CD4-positive, alpha-beta T cell treated with Interleukin-15 for 1 hour (primary cell): ENCODE measurements at places on chromosomes 3 and 15.

DNA sequence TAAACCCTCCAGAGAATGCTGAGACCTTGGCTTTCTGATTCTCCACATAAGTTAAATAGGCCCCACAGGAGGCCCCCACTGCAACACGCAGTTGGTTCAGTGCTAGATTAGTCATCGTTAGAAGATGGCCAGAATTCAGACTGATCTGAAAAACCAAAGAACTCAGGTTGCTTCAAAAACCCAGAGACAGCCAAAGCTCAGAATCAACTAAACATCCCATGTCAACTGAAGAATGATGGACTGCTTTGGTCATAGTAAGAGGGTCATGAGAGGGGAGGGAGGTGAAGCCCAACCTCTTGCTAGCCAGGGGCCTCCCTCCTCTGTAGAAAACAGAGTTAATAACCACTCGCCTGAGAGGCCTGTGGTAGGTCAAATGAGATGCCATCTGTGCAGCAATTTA, 93.1 kb downstream of the AKAP13 start:
- no peak for DNase-seq

DNA sequence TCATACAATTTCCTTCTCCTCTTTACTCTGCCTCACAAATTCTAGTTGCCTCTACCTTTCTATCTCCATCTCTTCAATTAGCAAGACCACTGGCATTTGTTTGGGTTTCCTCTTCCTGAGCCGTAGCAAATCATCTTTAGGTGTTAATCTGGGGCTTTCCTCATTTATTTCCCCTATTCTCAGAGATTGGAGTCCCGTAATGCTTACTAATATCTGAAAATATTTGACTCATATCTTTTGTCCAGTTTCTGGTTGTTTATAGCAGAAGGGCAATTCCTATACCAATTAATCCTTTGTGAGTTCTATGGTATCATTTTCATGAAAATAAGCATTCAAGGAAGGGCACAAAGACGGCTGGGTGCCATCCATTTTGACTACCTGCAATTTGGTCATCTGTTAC, 103.7 kb downstream of the NR2E3 start:
- DNase-seq, result no peak

DNA sequence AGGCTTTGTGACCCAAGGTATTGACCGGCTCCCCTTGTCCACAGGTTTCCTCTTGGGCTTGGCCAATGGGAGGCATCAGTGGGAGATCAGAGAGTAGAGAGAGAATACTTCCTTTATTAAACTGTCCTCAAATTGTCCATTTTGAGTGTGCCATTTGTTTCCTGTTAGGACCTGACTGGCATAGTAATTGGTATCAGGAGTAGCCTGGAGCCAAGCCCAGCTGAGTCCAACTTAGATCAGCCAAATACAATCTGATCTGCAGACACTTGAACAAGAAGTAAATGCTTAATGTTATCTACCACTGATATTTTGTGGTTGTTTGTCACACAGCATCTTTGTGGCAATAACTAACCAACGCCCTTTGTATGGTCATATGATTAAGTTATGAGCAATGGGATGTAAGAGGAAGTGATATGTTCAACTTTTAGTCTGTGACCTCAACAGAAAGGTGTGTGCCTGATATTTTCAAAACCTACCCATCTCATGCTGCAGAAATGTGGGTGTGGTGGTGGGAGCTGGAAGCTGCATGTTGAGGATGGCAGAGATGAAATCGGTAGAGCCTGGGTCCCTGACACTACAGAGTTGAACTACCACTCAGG, 13.3 kb downstream of the MYD88 start:
- no peak for DNase-seq

DNA sequence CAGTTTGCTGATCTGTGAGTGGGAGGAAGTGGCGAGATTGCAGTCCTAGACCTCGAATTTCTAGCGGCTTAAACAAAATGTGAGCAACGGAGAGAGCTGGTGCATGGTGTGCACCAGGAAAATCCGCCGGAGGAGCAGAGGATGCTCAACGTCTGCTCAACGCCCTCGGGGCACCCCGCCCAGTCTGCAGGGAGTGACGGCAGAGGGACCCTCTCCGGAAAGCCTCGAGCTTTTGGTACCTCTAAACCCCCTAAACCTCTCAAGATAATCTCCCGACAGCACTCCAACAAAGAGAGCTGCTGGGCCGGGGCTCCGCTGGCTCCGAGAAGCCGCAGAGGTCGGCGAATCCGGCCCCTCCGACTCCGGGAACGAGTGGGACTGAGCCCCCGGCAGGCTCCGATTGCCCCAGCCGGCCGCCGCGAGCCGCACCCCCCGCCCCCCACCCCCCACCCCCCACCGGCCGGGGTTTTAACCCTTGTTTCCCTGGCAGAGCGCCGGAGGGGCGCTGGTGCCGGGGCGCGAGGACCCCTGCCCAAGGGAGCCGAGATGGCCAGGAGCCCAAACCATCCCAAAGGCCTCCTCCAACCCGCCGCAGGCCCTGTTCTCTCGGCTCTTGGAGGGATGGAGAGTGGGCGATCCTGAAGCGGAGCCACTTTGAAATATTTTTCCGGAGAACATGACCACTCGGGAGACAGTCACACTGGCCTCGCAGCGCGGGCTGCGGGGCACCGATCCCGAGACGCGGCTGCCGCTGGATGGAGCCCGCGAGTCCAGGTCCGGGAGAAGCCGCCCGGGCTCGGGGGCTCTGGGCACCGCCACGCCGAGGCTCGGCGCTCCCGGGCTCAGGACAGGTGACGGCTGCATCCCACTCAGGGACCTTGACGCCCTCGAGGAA, 1.5 kb downstream of the MEGF11 start:
- DNase-seq, result peak; percentile 23

DNA sequence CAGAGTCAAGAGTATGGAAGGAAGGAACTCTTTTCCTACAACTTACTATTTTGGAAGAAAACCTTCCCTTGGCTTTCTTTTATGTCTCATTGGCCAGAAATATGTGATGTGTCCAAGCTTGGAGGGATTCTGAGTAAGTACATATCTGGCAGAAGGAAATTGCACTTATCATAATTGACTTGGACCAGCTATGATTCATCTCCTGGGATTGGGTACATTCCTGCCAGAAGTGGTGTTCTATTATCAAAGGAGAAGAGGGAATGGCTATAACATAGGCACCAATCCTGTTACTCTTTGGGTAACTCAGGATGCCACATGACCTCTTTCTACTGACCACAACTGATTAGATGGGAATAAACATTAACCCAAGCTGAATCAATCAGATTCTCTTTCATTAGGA, 13.5 kb upstream of the DAZL start:
- no peak for DNase-seq

GRCh38 chr15:61141497-61142125, 87.5 kb downstream of the RORA start:
- DNase-seq, result no peak

- no peak for DNase-seq
Observed at GRCh38 chr3:193016437-193016901, 98.8 kb upstream of the MB21D2 start.

GRCh38 chr15:63362196-63362595, 19.4 kb downstream of the CA12 start:
- no peak for DNase-seq

DNA sequence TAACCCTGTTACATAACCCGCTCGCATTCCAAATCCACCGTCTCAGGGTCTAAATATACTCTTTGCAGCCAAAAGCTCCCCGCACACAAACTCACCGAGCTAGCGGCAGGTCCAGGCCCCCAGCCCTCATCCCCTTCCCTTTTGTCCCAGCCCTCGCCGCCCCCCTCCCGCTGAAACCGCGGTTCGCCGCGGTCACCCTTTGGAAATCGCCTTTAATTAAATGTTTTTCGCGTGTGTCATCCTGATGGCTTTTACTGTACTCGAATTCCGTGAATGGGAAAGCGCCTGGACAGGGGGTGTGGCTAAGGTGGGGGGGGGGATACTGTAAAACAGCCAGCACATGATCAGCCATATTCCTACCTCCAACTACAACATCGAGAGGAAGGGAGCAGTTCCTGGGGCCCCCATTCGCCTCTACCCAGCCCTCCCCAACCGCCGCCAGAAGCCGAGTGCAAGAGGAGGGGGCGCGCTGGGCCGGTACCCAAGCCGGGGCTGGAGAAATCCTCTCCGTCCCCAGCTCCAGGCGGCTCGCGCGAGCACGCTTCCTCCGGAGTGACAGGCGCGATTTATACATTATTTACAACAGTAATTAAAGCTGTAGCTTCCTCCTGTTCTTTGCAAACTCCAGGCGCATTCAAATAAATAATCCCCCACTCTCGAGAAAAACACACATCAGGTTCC, 1.7 kb downstream of the RORA start:
- no peak for DNase-seq

DNA sequence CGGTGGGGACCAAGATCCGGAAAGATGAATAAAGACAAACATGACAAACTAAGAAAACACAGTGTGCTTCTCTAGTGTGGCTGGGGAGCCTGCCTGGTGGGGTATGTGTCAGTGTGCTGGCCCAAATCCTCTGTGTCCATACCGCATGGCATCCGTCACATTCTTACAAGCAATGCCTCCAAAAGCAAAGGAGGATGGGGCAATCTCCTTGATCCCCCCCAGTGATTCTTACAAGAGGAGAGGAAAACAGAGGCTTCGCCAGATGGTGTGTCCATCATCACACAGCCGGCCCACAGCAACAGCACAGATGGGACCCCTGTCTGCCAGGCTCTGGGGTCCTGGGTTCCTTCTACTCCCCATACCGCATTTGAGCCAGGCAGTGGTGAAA, 558 bp upstream of the IL17RC start:
- no peak for DNase-seq

DNA sequence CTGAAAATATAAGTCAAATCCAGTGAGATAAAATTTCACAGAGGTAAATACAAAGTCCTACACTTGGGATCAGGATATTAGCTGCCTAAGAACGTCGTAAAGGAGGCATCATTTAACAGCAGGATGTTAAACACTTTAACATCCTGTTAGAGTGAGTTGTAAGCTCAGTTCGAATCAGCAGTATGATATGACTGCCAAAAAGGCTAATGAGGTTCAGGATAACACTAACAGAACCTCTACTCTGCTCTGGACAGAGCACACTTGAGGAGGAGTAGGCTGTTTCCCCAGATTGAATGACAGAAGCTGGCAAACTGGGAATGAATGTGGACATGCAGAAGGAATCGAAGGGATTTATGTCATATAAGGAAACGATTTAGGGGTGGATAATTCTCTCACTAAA, 227.1 kb upstream of the CD96 start:
- no peak for DNase-seq

DNA sequence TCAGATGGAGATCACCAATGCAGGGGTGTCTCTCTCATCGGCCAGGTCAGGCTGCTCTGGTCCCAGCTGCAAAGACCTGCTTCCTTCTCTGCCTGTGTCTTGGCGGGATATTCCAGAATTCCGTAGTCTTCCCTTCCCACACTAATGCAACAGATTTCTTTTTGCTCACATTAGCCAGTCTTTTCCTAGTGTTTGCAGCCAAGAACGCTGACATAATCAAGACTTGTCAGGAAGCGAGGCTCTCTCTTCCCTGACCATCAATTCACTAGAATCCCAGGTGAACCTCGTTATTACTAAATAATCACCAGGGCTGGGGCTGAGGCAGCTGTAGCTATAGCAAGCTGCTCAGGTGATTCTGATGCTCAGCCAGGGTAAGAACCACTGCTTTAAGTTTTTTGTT, 43.2 kb upstream of the ACKR4 start:
- DNase-seq, result no peak

DNA sequence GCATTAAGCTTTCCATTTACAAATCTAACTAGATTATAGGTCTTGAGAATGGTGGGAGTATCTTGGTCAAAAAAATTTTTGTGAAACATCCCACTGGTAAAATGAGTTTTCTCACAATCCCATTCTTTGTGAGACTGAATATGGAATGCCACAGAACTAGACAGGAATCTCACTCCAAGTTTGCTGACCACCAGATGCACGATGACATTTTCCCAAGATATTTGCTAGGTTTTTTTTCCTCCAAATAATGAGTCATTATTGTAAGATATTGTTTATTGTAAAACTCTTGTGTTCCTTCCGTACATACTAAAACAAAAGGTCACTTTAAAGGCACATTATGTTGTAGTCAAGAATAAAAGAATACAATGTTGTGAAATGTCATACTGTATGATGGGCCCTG, 53.9 kb downstream of the COPS2 start:
- DNase-seq, result no peak

DNA sequence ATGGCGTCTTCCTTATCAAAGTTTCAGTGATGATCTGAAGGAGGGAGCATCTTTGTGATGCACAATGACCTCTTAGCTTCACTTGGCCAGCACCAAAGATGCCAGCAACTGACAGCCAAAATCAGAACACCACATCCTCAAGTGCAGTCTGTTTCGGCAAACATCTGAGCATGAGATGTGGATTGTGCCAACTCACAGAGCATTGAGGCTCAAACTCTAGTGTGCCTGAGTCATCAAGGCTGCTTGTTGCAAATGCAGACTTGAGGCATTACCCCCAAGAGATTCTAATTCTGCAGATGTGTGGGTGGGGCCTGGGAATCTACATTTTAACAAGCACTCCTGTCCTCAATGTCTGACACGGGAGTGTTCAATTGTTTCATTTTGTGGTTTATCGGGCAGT, 35.8 kb downstream of the ABHD5 start:
- DNase-seq, result no peak
